Stimulated activated CD4-positive, alpha-beta T cell treated with anti-CD3 and anti-CD28 coated beads, Interleukin-4, amount 100 ng/mL, for 4 hours (primary cell): ENCODE measurements at places on chromosomes 4 and X.

GRCh38 chr4:39976945-39977488, 694 bp downstream of the PDS5A start:
- DNase-seq, result peak; percentile 52

DNA sequence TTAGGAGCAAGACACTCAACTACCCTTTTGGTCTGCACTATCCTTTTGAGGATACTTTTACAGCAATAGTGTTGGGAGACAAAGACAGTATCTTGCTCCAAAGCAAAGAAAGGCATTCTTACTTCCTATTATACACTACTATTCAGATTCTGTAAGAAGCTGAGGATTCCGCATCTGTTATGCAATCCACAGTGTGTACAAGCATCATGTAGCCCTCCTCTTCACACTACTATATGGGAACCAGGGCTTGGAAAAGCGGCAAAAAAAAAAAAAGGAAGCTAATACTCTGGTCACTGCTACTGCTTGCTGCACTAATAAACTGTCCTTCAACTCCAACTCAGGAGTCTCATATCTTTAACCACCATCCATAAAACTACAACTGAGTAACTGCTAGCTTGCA, 59.1 kb downstream of the FBXW7 start:
- no peak for DNase-seq

DNA sequence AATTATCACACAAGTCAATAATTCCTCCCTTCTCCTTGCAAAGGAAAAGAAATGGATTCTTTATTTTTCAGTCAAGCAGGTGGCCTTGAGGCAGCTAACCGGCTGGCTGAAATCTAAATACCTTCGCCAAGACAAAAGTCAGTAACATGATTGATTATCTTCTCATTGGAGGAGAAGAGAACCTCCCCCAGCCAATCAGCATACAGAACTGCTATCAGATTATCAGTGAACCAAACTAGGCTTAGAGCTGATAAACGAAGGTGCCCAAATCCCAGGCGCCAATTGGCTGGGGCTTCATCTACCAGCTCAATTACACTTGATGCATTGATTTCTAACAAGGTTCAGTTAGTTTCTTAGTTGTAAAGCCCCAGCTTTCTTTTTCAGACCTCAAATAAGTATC, 152.4 kb upstream of the NOCT start:
- DNase-seq, result no peak

DNA sequence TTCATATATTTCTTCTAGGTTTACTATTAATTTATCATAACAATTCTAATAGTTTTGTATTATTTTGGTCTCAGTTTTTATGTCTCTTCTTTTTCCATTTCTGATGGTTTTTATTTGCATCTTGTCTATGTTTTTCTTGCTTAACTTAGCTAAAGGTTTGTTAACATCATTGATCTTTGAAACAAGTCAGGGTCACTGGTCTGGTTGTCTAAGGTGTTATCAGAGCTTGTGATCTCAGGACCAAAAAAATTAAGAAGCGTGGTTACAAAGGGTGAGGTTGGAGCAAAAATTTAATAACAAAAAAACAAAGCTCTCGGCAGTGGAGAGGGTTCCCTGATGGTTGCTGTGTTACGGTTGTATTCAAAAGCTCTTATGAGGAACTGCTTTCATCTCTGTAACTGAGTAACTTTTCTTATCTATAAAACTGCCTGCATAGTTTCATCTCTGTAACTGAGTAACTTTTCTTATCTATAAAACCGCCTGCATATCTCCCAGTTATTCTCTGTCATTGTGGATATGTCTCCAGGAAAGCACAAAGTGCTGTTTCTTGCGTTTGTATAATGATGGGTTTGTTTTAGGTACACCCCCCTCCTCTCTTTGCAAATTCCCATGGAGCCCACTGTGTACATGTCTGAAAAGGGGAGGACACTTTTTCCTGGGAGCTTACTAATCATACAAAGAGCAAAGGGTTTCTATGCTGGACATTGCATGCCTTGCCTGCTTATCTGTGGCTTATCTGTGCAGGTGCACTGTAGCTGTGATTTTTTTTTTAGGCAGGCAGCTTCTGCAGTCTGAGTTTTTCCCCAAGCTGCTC, 62.4 kb upstream of the UGT2B15 start:
- no peak for DNase-seq

DNA sequence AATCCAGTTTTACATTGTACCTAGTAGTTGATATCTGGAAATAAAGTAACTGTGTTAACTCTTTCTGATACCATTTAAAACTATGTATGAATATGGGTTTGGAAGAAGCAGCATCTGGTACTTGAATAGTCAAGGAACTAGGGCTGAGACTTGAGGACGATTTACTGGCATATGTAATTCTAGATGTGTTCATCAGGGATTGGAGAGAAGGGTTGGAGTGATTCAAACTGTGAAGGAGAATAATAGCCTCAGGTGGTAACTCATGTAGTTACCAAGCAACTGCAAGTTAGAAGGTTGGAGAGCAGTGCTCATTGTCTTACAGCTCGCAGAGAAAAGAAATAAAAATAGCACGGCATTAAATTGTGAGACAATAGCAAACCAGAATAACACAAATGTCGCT, 29.5 kb upstream of the TXLNG start:
- DNase-seq, result no peak

GRCh38 chr4:107666134-107666533, 53.9 kb downstream of the PAPSS1 start:
- DNase-seq, result no peak
